ENCODE measurements at places on chromosomes 16 and 17. TPM values are rescaled to one million over a fixed set of nuclear protein-coding genes. Genes with fewer than 3 reads are reported as not detected.

OR3A2 gene
- 3.0 TPM for total RNA-seq

CFAP97D1 gene
- not detected for total RNA-seq

CYBA gene
- 23.3 TPM for total RNA-seq

TMED6 gene
- total RNA-seq, result not detected

DNA sequence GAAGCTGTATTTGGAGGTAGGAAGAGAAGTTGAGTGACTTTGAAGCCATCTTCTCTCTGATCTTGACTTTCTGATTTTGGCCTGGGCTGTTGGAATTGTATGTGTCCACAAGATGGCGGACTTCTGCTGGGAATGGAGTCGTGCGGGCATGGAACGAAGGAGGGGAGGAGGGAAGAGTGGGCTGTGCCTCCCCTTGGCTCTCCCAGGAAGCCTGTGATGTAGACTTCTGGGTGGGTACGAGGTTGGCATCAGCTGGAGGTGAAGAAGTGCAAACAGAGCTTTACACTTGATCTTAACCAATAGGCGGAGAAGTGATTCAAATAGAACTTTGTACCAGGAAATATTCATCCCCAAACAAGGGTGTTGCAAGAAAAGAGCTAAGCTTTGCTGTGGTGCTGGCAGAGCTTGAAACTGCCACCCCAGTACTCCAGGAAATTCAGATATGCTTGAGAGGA lies 7.4 kb upstream of the TMEM220 start:
- DNase-seq, result peak; percentile 12

GRCh38 chr16:19613834-19614233 lies 58.3 kb downstream of the VPS35L start:
- no peak for DNase-seq

GRCh38 chr17:64252831-64253230 lies 10.2 kb downstream of the TEX2 start:
- DNase-seq, result no peak

GRCh38 chr16:71576971-71577370 lies at the start of gene TAT:
TSS of gene TAT (minus strand) at chr16:71577092. CDS start at chr16:71576415, 677 bp downstream.
- no peak for DNase-seq

GPR139 gene
- 0.91 TPM for total RNA-seq

ANKRD40CL gene
- total RNA-seq, result not detected

DPEP3 gene
- total RNA-seq, result not detected

GRCh38 chr17:50048146-50048720 lies 7.7 kb upstream of the ITGA3 start:
- DNase-seq, result no peak

GRCh38 chr16:20763461-20764232 lies at the start of gene ACSM3:
TSS of gene ACSM3 (plus strand) at chr16:20764014. CDS start at chr16:20770035, 6,021 bp downstream.
- no peak for DNase-seq

TBC1D3I gene
- not detected for total RNA-seq

GRCh38 chr16:10729104-10730048 lies 14.3 kb upstream of the NUBP1 start:
- DNase-seq, result peak; percentile 28

PNMT gene
- 1.5 TPM for total RNA-seq

DNA sequence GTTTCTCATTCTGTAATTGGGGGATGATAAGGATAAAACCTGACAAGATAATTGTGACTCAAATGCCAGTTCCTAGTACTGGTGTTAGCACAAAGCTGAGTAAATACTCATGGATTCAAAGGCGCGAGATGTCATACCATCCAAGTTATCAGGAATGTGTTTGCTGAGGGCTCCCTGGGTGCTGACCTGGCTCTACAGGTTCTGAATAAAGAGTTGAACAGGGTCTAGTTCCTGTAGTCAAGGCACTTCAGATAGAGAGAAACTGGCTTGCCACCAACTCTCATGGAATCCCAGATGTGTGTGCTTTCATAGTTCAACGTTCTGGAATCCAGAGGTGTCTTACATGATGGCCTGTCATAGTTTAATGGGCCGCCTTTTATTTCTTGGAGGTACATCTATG lies 141.6 kb downstream of the PRKCA start:
- no peak for DNase-seq

VPS35L gene
- total RNA-seq, result 50.4 TPM

MYL4 gene
- 1.1 TPM for total RNA-seq

YBX2 gene
- total RNA-seq, result 1.5 TPM

GRCh38 chr17:53313746-53314145 lies 509.0 kb upstream of the KIF2B start:
- no peak for DNase-seq

GRCh38 chr17:14886200-14886739 lies 378.9 kb downstream of the PMP22 start:
- no peak for DNase-seq

GRCh38 chr17:42270596-42270995 lies 5.6 kb downstream of the STAT5B start:
- no peak for DNase-seq

GRCh38 chr17:4766201-4766600 lies 5.5 kb upstream of the TM4SF5 start:
- DNase-seq, result no peak

DNA sequence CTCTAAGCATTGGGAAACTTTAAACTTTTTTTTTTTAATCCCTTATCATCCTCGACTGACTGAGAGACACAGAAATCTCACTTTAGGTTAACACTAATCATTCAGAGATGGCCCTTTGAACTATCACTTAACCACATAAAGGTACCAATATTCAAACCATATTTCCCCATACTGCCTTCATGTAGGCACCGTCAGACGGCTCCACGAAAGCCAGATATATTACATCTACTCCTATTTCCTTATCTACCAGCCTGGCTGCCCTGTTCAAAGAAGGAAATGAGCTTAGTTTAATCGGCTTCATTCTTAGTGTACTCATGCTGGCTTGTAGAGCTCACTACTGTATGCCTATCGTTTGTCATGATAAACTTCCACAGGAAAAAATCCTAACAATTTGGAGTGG lies 270.9 kb downstream of the CEP112 start:
- no peak for DNase-seq

UQCRC2 gene
- 221 TPM for total RNA-seq

DNA sequence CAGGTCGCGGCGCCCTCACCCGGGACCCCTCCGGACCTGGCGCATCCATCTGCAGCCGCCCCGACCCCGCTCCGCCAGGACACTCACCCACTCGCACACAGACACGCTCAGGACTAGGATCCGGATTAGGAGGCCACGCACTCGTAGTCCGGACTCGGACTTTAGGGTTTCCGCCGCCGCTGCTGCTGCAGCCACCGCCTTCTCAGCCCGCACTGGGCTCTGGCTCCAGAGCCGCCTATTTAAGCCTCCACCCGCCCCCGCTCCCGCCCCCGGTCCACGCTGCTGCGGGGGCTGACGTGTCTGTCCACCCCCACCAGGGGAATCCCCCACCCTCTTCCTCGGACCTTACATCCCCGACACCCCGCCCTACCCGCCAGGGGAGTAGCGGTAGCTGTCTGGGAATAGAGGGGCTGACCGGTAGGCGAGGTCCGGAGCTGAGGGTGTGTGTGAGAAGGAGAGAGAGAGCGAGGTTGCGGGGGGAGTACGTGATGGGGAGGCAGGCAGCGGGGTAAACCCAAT lies at the start of gene RRAD:
TSS of gene RRAD (minus strand) at position 214 of the 519 bp plus-strand sequence. CDS start 356 bp downstream, outside the sequence.
- peak; percentile 61 for DNase-seq

DNA sequence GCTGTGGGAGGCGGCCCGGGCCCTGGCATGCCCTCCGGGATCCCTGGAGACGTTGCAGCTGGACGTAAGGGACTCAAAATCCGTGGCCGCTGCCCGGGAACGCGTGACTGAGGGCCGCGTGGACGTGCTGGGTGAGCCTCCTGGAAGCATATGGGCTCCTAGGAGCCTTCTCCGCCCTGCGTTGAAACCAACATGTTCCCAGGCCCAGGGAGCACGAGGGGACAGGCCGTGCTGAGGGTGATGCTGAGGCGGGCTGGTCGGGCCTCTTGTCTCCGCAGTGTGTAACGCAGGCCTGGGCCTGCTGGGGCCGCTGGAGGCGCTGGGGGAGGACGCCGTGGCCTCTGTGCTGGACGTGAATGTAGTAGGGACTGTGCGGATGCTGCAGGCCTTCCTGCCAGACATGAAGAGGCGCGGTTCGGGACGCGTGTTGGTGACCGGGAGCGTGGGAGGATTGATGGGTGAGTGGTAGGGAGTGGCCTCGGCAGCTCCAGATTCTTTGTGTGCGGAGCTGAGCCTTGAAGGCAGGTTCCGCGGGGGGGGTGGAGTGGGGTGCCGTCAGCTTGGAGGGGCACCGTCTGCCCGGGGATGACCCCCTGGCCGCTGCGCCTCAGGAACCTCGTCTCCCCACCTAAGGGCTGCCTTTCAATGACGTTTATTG lies 567 bp downstream of the HSD17B1 start:
- DNase-seq, result no peak

Data from cerebellum (tissue), 4 donors.